ENCODE measurements at places on chromosomes 3 and 15.
A peak's percentile ranks its signal among the peaks of the same experiment; 100 is the strongest.

GRCh38 chr15:80162059-80162554 lies 9.3 kb downstream of the FAH start:
- DNase-seq, result no peak

DNA sequence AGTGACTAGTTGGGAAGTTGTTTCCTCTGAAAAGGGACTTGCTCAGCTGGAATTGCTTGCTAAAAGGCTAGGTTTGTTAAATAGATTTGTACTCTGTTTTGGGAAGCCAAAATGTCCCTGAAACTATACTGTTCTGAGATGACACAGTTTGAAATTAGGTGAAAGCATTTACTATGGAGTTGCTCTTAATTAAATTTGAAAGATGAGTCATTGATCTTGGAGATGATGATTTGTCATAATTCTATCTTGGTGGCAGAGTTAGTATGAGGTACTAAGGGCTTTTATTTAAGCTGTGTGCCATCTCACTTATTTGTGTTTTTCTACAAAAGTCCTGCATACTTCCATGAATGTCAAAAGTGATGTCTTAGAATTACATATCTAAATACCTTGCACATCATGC lies 320.9 kb downstream of the PTPRG start:
- DNase-seq, result no peak

GRCh38 chr3:149395107-149396089 lies 17.9 kb upstream of the TM4SF1 start:
- DNase-seq, result no peak

- no peak for DNase-seq
Measured at GRCh38 chr15:59834528-59834927, 145.4 kb upstream of the BNIP2 start.

DNA sequence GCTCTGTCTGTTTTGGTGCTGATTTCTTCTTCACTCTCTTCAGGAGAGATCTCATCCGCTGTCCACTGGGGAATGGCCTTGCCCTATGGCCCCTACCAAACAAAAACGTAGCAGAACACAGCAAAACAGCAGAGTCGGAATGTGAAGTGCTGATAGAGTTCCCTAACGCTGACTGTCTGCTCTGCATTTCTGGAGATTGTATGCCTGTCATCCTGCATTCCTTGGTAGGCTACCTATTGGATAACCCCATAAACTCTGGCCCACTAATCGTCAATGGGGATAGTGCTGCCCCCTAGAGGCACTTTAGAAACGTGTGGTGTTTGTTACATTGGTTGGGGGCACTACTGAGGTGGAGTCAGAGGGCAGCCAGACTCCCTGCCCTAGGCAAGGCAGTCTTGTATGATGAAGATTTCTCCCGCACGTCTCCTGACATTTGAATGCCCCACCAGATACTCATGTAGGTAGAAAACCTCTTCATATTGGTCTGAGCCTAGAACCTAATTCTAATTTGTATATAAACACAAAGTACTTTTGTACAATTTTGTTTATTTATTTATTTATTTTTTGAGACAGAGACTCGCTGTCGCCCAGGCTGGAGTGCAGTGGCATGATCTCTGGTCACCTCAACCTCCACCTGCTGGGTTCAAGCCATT lies 15.6 kb upstream of the MAGEF1 start:
- DNase-seq, result peak; percentile 87

- no peak for DNase-seq
Measured at GRCh38 chr3:40875581-40875980, 323.7 kb upstream of the CTNNB1 start.

- no peak for DNase-seq
Measured at GRCh38 chr3:73257186-73257585, 195.7 kb downstream of the EBLN2 start.

DNA sequence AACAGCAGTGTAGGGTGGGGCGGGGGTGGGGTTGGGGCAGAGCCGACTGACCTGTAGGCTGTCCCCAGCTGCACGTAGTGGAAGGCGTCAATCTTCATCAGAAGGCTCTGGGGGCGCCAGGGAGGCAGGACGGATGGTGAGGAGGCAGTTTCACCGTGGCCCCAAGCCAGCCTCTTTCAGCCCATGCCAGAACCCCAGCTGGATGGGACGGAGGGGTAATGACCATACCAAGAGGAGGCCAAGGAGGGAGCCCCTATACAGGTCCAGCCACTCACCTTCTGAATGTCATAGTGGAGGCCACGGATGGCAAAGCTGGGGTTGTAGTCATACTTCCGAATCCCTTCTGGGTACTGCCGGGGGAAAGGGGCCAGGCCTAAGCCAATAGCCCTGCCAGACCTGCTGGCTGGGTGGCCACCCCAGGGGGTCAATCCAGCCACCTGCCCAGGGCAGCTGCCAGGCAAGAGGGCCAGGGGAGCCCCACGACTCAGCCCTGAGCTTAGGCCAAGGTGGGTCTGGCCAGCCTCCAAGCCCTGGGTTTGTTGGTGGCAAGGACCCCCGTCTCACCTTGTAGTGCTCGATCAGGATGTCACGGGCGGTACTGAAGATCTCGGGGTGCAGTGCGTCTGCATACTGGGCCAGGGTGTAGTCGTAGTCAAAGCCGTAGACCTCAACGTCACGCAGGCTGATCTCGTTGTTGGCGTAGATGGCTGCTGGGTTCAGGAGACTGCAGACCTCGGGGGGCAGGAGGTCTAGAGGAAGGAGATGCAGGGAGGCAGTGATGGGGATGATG lies 4.9 kb downstream of the NT5DC2 start:
- DNase-seq, result no peak

- DNase-seq, result peak; percentile 34
Measured at GRCh38 chr3:69425249-69425648, 39.4 kb upstream of the FRMD4B start.

- DNase-seq, result peak; percentile 17
Measured at GRCh38 chr15:56869573-56869972, 48.9 kb upstream of the TCF12 start.
